ENCODE measurements at places on chromosomes 11 and 22.

- DNase-seq, result no peak
These were observed 21.7 kb downstream of the VSIG10L2 start for GRCh38 chr11:125967515-125967914.

DNA sequence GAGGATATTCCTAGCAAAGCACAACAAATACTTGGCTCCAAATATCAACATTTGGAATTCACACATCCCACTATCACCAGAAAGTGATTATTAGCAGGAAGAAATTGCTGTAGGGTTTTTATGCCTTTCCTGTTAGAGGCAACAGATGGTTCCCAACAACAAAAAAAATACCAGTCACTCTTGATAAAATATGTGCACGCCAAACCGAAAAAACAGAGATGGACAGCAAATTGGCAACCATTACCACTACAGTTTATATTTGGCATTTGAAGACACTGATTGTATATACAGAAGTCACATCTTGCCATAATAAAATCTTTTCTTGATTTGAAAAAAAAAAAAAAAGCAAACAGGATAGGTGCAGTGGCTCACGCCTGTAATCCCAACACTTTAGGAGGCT lies 78.2 kb downstream of the TMPRSS5 start:
- DNase-seq, result no peak

GRCh38 chr11:45486461-45486860 lies 179.0 kb downstream of the CHST1 start:
- DNase-seq, result no peak

DNA sequence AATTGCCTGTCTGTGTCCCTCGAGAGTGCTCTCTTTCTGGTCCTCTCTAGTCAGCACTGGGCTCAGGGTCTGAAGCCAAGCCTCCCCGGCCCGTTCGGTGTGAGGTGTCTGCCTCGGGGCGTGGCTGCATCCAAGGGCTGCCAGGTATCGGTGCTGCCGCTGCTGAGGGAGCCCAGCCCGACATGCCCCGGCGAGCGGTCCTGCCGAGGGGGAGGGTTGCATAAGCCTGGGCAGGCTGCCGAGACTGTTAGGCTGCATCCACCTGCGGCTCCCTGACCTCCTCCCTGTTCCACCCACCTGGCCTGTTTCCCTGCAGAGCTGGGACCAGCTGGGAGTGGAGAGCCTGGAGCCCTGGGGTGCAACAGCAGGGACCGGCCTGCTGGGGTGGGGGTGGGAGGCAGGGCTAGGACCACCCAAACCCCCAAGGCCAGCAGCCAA lies 6.3 kb downstream of the OVOL1 start:
- no peak for DNase-seq

Data from HAP-1 (cell line).